ENCODE measurements at places on chromosomes 5 and 9.

DNA sequence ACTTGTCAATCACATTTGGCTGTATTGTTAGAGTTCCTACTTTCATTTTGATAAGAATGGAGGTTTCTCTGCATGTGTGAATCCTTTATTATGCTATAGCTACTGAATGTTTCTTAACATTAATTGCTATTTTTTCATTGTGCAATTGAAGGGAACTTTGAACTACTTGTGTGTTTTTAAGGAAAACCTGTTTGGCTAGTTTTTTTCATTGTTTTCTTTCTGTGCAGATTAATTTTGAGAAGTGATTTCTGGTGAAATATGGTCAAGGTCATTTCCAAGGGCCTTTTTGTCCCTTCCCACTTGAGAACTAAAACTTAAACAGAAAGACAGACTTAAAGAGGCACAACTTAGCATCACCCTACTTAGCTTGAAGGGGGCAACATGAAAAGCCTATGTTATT is 1309.2 kb upstream of the WWC1 start:
- DNase-seq: no peak

- DNase-seq: no peak
These were observed 2.0 kb upstream of the ANP32B start for GRCh38 chr9:97980918-97981845.

DNA sequence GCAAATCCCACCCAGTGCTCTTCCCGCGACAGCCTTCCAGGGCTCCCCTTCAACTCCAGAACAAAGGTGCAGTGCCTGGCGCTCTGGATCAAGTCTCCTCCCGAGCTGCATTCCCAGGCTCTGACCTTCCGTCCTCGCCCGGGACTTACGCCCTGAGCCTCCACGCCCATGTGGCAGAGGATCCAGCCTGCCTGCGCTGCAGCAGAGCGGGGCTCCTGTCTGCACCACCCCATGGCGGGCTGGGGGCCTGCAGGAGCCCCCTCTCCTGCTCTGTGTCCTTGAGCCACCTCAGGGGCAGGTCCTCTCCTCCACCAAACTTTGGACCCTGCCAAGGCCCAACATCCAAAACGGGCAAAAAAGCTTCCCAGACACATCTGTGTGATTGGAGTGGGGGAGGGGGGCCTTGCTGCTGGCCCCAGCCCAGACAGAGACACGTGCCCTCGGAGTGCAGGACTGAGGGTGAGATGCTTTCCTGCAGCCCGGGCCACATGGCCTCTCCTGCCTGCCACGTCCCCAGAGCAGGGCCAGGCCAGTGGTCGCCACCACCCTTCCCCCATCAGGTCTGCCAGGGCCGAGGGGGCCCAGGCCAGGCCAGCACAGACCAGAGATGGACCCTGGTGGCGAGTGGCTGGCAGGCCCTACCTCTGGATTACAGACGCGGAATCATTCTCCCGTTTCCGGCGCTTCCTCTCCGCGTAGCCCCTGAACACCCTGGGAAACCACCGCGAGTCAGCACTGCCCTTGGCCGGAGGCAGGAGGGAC is 4.4 kb downstream of the NSMF start:
- peak; percentile 83 for DNase-seq

GRCh38 chr9:134381671-134382516 is 55.6 kb downstream of the RXRA start:
- DNase-seq: peak; percentile 69

GRCh38 chr9:137300567-137301080 is 1.4 kb downstream of the NRARP start:
- DNase-seq: peak; percentile 62

DNA sequence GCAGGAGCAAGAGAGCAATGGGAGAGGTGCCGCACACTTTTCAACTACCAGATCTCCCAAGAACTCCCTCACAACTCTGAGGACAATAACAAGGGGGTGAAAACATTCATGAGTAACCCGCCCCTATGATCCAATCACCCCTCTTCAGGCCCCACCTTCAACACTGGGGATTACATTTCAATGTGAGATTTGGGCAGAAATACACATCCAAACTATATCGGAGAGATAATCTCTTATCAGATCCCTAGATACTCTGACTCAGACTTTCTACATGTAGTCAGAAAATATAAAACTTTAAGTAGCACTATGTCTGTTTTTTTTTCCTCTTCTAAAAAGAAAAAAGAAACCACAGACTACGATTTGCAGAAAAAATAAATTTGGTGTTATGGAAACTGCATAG is 1595.9 kb upstream of the NUDT12 start:
- DNase-seq: no peak

- peak; percentile 20 for DNase-seq
These were observed 53.6 kb upstream of the RANBP6 start for GRCh38 chr9:6068983-6069382.
